ENCODE measurements at places on chromosomes 5 and 9. TPM values are rescaled to one million over a fixed set of nuclear protein-coding genes. Genes with fewer than 3 reads are reported as not detected.

ANKRD20A1 gene
- 1.5 TPM for total RNA-seq

- no peak for DNase-seq
Measured at GRCh38 chr5:140348104-140348503, 1.7 kb upstream of the HBEGF start.

DNA sequence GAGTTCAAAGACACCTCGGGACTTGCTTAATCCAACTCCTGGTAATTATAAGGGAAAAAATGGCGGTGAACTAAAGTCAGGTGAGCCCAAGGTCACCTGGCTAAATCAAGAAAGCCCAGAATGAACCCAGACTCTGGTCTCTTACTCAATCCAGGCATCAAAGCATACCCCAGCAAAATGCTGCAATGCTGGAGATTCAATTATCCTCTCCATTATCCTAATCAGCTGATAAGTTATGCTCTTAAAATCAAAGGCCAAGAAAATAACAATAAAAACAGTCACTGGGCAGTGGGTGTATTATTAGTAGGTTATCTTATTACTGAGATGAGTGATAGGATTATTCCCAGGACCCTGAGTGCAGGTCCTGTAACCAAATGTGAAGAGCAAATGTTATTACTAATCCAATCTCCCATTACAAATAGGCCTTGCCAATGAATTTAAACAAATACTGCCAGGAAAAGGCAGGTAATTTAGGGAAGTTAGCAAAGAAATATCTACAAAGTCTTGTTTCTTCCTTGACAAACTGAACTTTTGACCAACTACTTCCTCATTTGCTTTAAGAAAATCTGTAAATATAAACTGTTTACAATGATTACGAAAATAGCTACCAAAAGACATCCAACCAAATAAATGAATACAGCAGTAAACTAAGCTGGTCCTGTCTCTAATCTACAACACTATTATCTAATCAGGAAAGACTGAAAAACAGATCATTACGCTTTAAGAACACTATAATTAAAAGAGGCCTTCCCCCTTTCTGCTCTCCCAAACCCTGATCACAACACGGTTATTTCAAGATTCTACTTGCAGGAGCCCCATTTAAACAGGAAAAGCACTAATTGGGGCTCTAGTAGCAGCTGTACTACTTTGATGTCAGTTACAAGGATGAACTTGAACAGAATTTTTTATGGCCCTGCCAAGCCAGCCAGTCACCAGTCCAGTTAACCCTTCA, 103.2 kb downstream of the MED27 start:
- no peak for DNase-seq

- DNase-seq: no peak
Measured at GRCh38 chr5:45694255-45694814, 1.8 kb downstream of the HCN1 start.

- no peak for DNase-seq
Measured at GRCh38 chr5:137336565-137337120, 162.5 kb downstream of the SPOCK1 start.

- no peak for DNase-seq
Measured at GRCh38 chr9:84270847-84271530, 69.6 kb downstream of the SLC28A3 start.

- no peak for DNase-seq
Measured at GRCh38 chr9:21549251-21549765, 67.2 kb upstream of the IFNE start.

DNA sequence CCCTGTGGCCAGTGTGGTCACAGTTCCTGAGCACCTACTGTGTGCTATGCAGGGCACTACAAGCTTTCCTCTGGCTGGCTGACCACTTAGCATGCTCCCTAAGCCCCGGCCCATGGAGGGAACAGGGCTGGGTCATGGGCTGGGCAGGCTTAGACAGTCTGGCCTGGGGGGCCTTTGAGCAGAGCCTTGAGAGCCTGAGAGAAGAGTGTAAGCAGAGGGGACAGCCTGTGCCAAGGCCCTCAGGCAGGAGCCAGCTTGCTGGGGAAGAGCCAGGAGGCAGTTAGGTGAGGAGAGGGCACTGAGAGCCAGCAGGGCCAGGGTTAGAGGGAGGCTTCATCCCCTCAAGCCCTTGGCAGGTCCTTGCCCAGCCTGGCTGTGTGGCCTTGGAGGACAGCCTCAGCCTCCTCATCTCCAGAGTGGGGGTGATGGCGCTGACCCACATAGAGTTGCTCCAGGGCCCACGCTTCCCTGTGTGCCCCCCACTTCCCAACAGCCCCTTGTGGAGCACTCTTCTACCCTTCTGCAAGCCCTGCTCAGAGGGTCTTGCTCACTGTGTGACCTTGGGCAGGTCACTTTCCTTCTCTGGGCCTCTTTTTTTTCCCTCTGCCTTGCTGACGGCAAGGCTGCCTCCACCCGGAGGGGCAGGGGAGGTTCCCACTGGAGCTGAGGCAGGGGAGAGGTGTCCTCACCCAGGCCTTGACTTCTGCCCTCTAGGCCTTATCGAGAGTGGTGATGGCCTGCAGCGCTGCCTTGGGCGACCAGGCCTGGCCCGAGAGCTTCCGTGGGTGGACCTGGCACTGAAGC, 107.1 kb downstream of the PHF2 start:
- DNase-seq: peak; percentile 5

- no peak for DNase-seq
Measured at GRCh38 chr5:126464016-126464415, 40.8 kb downstream of the GRAMD2B start.

DNA sequence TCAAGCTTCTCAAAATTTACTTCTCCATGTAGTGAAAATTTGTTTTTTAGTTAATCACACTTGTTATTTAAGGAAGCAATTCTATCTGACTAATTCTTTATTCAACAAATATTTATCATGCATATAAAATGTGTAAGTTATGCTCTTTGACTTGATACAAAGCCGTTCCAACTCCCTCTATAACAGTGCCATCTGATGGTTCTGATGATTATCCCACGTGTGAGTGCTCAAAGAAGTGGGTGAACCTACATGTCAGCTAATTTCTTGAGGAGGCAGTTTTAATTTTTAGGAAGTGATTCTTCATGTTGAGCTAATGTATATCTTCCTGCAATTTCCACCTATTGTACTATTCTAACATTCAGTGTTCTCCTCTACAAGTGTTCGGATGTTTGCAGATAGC, 88.8 kb upstream of the BRINP1 start:
- no peak for DNase-seq

GRCh38 chr5:113354055-113354454, 80.7 kb downstream of the TSSK1B start:
- DNase-seq: no peak

DNA sequence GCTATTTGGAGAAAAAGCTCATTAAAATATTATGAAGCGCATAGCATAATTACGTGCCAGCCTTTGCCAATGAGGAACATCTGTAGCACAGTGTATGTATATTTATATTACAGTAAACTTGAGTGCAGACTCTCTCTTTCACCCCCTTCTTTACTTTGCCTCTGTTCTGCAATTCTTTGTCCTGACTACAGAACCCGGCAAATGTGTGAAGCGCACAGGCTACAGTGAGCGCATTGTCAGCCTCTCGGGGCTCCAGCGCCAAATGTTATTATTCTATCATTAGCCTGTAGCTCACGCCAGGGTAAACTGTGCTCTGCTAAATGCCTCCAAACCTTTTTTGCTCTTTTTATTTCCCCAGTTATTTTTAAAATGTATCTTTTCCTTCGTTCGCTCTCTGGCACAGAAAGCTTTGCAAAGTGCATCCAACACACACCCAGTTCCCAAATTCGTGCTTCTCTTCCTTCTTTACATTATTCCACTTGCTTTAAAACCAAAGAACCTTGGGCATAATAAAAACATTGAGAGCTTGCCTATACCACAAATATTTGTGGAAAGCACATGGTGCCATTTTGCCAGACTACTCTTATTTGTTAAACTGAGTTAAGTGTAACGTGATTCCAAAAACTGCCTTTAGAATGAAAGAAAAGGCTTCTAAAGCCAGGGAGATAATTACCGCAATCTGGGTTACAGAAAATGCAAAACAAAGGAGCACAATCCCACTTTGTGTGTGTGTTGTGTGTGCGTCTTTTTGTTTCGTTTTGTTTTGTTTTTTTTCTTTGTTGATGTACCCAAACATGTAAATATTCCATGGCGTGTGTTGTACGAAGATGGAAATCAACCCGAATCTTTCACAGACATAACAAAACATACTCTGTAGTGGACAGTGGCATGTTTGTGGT, 164.1 kb upstream of the MPDZ start:
- no peak for DNase-seq

PCDHGA6 gene
- 0.10 TPM for total RNA-seq

- no peak for DNase-seq
Measured at GRCh38 chr5:32507738-32508434, 63.3 kb upstream of the ZFR start.

- DNase-seq: no peak
Measured at GRCh38 chr9:93597142-93597706, 20.8 kb downstream of the PHF2 start.

FRRS1L gene
- not detected for total RNA-seq

TAF11L10 gene
- total RNA-seq: not detected

DNA sequence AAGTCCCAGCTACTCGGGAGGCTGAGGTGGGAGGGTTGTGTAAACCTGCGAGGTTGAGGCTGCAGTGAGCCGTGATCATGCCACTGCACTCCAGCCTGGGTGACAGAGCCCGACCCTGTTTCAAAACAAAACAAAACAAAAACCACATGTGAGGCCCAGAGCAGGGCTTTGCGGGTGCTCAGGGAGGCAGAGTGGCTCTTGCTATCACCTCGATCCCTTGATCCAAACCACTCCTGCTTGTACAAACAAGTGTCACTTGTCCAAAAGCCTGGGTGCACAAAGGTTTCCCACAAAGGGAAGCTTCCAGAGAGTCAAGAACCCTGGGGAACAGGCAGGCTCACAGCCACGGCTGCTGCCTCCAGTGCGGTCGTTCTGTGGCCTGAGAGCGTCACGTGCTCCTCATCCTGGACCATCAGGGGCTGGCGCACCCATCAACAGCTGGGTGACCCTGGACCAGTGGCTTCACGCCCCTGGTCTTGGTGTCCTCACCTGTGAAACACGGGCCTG, 162.7 kb downstream of the C9orf50 start:
- DNase-seq: peak; percentile 85

- DNase-seq: no peak
Measured at GRCh38 chr5:147234239-147234824, 494 bp upstream of the STK32A start.

GRCh38 chr9:29282121-29282520, 1708.8 kb upstream of the C9orf72 start:
- no peak for DNase-seq

GGTA1 gene
- total RNA-seq: not detected

GRCh38 chr5:34611464-34612415, 44.4 kb upstream of the RAI14 start:
- no peak for DNase-seq

DNA sequence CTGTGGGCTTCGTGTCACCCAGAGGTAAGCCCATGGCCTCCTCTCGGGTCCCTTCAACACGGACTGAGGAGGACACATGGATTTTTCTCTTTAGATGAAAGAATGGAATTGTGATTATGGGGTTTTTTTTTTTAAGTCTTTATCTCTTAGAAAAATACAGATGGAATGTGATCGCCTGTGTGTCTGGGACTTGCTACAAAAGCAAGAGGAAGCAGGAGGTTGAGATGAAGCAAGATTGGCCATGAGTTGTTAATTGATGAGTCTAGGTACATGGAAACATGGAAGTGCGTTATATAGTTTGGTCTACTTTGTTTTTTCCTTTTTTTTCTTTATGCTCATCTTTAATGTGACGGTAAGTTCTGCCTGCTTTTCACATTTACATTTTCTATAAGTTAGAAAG, 14.6 kb downstream of the USP20 start:
- no peak for DNase-seq

GRCh38 chr9:114486205-114486963, 18.9 kb downstream of the WHRN start:
- no peak for DNase-seq

IRX2 gene
- total RNA-seq: not detected

CNTNAP3B gene
- total RNA-seq: not detected

DNA sequence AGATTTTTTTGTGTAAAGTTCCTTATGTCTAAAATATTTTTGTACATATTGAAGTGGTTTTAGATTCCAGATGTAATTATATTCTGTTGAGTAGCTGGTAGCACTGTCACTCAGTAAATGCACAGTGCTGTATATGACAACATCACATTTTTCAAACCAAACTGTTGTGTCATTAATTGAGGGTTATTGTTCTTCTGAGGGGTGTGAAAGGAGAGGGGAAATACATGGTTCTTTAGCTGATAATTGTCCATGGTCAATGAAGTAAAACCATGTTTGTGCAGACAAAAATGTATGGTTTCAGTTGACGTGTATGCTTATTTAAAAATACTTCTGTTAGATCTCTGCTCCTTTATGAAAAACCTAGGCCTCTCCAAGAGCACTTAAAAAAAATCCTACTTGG, 3.3 kb downstream of the ZNF462 start:
- no peak for DNase-seq

DNA sequence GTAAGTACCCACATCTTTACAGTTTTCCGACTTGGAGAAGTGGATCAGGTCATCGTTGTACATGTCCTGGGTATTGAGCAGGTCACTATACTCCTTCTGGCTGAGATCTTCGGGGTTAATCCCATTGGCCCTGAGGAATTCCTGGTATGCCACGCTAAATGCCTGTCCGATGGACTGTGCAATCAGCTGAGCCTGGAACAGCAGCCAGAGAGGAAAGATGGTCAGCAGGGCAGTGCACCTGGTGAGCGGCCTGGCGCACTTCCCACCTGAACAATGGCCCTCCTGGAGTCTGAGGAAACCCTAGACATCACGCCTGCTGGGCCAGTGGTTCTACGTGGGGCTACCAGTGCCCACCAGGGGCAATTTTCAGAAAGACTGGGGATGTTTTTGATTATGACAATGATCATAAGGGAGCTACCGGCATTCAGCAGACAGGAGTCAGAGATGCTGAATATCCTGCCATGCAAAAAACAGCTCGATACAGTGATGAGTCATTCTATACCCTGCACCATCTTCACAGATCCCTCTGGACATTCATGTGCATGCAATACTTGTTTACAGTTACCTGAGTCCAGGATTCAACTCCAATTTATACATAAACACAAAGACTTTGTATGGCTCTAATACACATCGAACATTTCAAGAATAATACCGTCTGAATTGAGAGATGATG, 127.2 kb downstream of the ENTREP1 start:
- no peak for DNase-seq

ADAMTSL1 gene
- not detected for total RNA-seq

RFX3 gene
- total RNA-seq: 13.4 TPM

DNA sequence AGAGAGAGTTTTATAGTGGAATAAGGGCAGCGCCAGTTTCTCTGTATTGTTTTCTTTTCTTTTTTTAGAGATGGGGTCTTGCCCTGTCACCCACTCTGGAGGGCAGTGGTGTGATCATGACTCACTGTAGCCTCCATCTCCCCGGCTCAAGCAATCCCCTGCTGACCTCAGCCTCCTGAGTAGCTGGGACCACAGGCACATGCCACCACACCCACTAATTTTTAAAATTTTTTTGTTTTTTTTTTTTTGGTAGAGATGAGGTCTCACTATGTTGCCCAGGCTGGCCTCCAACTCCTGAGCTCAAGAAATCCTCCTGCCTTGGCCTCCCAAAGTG, 119.0 kb downstream of the PIK3R1 start:
- DNase-seq: no peak

Data from activated CD4-positive, alpha-beta memory T cell treated with anti-CD3 and anti-CD28 coated beads for 36 hours (primary cell).